ENCODE measurements at places on chromosomes 5 and 9.

GRCh38 chr9:83413367-83413766 is 124.8 kb downstream of the FRMD3 start:
- no peak for DNase-seq

DNA sequence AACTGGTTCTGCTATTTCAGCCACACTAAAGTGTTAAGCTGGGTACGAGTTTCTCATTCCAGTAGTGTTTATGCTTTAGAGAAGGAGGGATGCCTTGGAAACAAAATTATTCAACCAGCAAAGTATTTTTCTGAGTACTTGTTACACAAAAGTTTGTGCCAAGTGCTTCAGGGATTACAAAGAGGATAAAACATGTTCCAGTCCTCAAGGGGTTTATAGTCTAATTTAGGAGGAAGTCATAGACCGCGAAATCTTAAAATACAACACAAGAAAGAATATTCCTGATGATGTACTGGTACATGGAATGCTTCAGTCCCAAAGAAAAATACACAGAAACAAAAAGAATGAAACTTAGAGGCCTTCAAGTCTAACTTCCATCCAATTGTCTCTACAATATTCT is 85.4 kb upstream of the NR4A3 start:
- no peak for DNase-seq

GRCh38 chr9:113668061-113668460 is 204.5 kb downstream of the RGS3 start:
- DNase-seq: no peak

- no peak for DNase-seq
Observed at GRCh38 chr5:89270901-89271300, 387.9 kb upstream of the MEF2C start.

GRCh38 chr9:21830589-21830988 is 28.2 kb downstream of the MTAP start:
- DNase-seq: no peak

- DNase-seq: no peak
Observed at GRCh38 chr5:145925353-145925752, 11.0 kb upstream of the SH3RF2 start.

DNA sequence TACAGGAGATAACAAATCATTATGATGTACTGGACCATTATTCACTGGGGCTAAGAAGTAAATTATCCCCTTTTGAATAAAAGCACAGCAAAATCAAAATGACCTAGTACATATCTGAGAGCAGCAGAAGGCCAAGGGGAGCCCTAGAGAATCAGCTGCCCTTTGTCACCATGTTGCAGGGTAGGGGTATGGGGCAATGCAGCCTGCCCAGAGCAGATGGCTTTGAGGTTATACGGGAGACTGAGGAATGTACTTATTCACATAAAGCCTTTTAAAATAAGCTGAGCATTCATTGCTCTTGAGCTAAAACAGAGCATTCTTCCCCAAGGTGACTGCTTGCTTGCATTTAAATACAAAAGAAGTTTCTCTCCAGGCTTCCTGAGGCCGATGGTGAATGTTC is 2.6 kb upstream of the TNFAIP8 start:
- no peak for DNase-seq
